ENCODE measurements at places on chromosomes 6 and 20. TPM values are rescaled to one million over a fixed set of nuclear protein-coding genes. Genes with fewer than 3 reads are reported as not detected.

Gene PRKN
- total RNA-seq: 0.87 TPM

Gene MPIG6B
- not detected for total RNA-seq

Gene POM121L2
- not detected for total RNA-seq

Gene PRR3
- 45.8 TPM for total RNA-seq

Gene ERVFRD-1
- not detected for total RNA-seq

Gene RWDD2A
- 1.6 TPM for total RNA-seq

Gene ADISSP
- total RNA-seq: 57.3 TPM

GRCh38 chr6:68468244-68468884 is 166.7 kb upstream of the ADGRB3 start:
- H3K4me3 ChIP-seq: no peak overlapping the region
- no peaks in the 10 kb centered on the region for H3K36me3 ChIP-seq
- H3K4me1 ChIP-seq: no peaks in the 10 kb centered on the region
- DNase-seq: no peak
- no peak overlapping the region for H3K27ac ChIP-seq

DNA sequence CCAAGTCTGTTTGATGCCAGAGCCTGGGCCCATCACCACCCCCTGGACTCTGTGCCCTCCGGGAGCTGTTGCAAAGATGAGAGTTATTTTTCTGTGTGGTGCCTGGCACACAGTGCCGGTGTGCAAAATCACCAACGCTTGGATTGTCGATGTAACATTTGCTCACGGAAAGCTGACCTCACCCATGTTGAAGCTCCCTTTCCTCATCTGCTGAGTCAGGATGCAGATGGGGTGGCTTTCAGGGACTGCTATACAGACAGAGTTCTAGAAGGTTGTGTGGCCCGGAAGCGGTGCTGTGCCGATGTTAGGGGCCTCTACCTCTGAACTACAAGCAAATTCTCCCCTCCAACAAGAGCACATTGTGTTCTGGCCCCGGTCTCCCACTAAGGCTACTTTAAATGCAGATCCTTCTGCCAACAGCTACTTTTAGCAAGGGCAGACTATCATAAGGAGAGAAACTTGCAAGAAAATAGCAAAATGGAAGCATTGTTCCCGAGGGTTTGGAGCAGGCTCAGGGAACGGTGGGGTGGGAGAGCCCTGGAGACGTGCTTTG is 34.0 kb downstream of the EYA2 start:
- no peak for DNase-seq
- H3K27ac ChIP-seq: no peak overlapping the region
- peaks cover 8% of the 10 kb centered on the region for H3K27me3 ChIP-seq
- H3K36me3 ChIP-seq: no peaks in the 10 kb centered on the region
- H3K4me3 ChIP-seq: no peak overlapping the region

- H3K27me3 ChIP-seq: peaks cover 38% of the 10 kb centered on the region
- H3K4me1 ChIP-seq: peaks cover 2% of the 10 kb centered on the region
- no peaks in the 10 kb centered on the region for H3K36me3 ChIP-seq
- peak; percentile 11 for DNase-seq
Observed at GRCh38 chr6:105179244-105180065, at the start of gene POPDC3. POPDC3 (minus strand) TSS chr6:105180014; CDS start chr6:105161909, 18,105 bp downstream.

GRCh38 chr6:142637624-142638351 is 307.2 kb downstream of the HIVEP2 start:
- peaks cover 11% of the 10 kb centered on the region for H3K4me1 ChIP-seq
- H3K36me3 ChIP-seq: no peaks in the 10 kb centered on the region
- no peak overlapping the region for H3K4me3 ChIP-seq

DNA sequence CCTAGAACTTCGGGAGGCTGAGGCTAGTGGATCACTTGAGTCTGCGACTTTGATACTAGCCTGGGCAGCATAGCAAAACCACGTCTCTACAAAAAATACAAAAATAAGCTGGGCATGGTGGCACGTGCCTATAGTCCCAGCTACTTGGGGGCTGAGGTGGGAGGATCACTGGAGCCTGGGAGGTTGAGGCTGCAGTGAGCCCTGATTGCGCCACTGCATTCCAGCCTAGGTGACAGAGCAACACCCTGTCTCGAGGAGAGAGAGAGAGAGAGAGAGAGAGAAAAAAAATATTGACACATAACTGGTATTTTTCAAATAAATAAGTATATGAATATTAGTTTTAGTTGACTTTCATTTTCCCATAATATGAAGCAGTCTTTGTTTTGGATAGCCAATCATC is 222.2 kb downstream of the BTBD9 start:
- DNase-seq: no peak
- H3K4me1 ChIP-seq: peaks cover 11% of the 10 kb centered on the region
- no peak overlapping the region for H3K4me3 ChIP-seq
- H3K27me3 ChIP-seq: no peaks in the 10 kb centered on the region

GRCh38 chr20:53454675-53455276 is 138.9 kb downstream of the ZNF217 start:
- no peaks in the 10 kb centered on the region for H3K27me3 ChIP-seq
- no peaks in the 10 kb centered on the region for H3K4me1 ChIP-seq
- no peak for DNase-seq

DNA sequence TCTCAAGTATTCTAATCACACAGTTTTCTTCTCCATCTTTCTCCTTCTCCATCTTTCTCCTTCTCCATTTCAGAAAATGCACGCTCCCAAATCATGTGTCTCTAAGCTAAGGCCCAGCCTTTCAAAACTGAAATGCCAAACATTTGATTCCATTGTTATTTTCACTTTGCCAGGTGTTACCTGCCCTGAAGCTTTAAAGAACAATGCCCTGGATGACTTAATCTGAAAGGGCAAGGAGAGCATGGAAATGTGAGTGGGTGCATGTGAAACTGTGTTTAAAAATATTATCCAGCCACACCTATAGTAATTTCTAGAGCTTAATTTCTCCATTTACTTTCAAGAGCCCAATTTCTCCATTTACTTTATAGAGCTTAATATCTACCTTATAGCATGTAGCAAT is 42.4 kb upstream of the GCLC start:
- H3K27me3 ChIP-seq: peaks cover 5% of the 10 kb centered on the region
- H3K27ac ChIP-seq: peak overlapping the region; percentile 34
- no peaks in the 10 kb centered on the region for H3K36me3 ChIP-seq

DNA sequence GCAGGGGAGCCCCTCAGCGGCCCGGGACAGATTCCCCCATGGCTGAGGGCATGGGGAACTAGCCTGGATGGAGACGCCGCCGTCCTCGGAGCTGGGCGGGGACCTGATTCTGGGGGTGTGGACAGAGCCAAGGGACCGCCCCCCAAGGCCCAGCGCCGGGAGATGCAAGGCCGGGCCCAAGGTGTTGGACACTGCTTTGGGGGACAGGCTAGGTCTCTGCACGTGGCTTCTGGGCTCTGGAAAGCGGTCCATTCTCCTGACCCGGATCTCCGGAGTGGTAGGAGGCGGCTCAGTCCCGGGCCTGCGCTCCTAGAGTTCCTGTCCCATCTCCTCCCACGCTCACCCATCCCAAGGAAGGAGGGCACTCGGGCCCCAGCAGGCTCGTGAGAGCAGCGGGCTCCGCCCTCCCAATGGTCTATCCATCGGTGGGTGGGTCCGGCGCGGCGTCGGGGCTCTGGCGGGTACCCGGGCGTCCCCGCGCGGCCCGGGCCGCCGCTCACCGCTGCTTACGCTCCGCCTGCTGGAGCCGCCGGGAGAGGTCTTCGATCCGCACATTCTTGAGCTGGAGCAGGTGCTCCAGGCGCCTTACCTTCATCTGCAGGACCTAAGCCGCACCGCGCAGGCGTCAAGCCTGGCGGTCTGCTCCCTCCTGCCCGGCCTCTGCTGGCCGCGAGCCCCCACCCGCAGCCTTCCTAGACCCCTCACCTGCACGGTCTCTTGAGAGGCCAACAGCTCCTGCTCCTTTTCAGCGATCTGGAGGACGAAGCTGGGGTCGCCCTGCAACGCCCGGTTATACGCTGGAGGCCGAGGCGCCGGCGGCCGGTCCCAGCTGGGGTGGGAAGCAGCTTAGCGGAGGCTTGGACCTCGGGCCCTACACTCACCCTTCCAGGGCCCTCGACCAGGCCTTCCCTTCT is 3.3 kb downstream of the SPEF1 start:
- peak overlapping the region; percentile 66 for H3K4me3 ChIP-seq
- H3K4me1 ChIP-seq: peaks cover 32% of the 10 kb centered on the region
- no peak overlapping the region for H3K27ac ChIP-seq
- H3K27me3 ChIP-seq: peaks cover 15% of the 10 kb centered on the region
- peak; percentile 66 for DNase-seq

DNA sequence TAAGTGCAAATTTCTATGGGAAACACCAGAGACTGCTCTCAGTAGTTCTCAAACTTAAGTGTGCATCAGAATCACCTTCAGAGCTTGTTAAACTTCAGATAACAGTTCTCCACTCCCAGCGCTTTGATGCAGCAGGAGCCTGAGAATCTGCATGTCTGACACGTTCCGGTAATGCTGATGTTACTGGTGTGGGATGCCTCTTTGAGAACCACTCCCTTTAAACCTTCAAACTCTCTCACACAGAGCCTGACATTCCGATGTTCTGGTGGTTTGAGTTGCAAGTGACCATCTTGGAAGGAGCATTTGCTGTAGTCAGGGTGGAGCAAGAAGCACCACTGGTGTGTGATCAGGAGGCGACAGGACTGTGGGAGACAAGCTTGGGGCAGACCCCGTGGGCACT is 57.9 kb downstream of the OTOR start:
- H3K36me3 ChIP-seq: no peaks in the 10 kb centered on the region
- no peaks in the 10 kb centered on the region for H3K4me1 ChIP-seq
- H3K27ac ChIP-seq: no peak overlapping the region
- no peak overlapping the region for H3K4me3 ChIP-seq
- no peak for DNase-seq

All from activated CD4-positive, alpha-beta T cell treated with anti-CD3 and anti-CD28 coated beads for 36 hours (primary cell).